Stimulated activated CD8-positive, alpha-beta memory T cell treated with anti-CD3 and anti-CD28 coated beads, Interleukin-4, amount 100 ng/mL, for 48 hours (primary cell): ENCODE measurements at places on chromosomes 7 and 10.

- DNase-seq = no peak
These were observed 182.1 kb downstream of the DIP2C start for GRCh38 chr10:507355-507699.

DNA sequence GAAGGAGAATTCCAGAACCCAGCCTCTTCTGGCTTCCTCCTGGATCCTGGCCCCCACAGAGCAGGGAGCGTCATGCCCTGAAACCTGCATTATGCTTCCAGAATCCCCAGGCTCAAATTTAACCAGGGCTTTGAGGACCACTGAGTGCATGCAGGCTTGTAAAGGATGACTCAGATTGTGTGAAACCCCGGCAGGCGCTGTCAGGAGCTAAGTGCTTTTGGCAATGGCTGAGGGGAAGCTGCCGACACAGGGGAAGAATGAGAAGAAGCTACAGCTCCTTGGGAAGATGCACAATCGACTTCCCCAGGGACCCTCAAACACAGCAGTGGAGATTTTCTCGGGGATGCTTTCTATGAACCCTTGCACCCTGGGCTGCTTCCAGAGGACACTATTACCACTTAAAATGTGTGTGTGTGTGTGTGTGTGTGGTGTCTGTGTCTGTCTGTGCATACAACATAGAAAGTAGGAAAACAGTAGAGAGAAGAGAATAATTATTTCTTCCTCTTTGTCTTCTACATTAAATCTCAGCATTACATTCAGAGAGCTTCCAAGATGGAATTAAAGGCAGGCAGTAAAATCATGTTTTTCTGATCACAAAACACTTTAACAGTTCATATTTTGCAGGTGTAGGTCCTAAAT lies 183.5 kb upstream of the INHBA start:
- DNase-seq = no peak

GRCh38 chr7:90605055-90605454 lies 8.9 kb downstream of the CDK14 start:
- DNase-seq = no peak

DNA sequence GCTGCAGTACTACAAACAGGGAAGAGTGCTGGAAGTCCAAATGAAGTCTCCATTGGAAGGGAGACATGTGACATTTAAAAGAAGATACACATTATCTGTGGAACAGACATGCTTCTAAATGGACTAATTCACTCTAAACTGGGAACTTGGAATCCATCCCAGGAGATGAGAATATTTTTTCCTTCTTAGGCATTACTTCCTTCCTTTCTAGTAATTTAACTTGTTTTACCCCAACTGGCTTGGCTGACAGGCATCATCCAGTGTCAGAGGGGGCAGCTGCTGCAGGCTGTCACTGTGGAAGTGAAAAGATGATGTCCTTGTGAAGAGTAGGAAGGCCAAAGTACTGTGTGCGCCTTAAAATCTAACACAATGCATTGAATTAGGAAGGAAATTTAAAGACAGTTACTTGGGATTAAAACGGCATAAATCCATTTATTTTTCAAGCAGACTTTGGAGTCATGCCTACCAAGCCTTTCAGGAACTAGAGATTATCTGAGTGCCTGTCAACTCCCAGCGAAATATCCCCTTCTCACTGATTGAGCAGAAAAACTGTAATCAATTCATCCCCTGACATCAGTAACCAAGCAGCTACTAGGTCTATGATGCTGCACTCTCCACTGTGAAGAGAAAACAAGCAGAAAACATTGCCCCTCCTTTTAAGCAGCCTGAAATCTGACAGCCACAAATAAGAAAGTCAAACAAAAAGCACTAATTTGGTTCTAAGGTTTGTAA lies 161.2 kb downstream of the DGKI start:
- DNase-seq = no peak

DNA sequence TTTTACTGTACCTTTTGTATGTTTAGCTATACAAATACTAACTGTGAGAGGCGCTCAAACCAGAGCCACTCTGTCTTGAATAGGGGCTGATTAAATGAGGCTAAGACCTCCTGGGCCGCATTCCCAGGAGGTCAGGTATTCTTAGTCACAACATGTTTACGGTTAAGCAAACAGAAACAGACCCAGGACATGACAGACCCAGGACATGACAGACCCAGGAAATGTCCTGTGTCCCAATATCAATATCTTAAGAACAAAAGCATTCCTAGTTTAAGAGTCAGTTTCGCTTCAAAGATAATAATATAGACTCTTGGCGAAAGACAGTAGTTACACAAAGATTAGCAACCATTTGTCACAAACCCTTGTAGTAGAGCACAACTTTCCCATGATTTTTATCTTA lies 304.5 kb downstream of the CCSER2 start:
- no peak for DNase-seq

GRCh38 chr7:36208426-36208825 lies 55.4 kb downstream of the EEPD1 start:
- no peak for DNase-seq

DNA sequence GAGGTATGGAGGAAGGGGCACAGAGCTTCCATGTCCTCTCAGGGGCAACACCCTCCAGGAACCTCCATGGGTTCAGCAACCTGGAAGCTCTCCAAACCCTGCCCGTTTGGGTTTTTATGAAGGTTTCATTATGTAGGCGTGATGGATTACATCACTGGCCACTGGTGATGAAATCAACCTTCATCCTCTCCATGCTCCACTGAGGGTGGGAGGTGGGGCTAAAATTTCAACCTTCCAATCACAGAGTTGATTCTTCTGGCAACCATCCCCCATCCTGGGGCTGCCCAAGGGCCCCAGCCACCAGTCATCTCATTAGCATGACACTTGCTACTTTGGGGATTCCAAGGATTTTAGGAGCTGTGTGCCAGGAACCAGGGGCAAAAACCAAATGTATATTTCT lies 90.1 kb downstream of the TEX36 start:
- DNase-seq = no peak

GRCh38 chr10:15868006-15868405 lies 7.7 kb upstream of the MINDY3 start:
- DNase-seq = no peak

DNA sequence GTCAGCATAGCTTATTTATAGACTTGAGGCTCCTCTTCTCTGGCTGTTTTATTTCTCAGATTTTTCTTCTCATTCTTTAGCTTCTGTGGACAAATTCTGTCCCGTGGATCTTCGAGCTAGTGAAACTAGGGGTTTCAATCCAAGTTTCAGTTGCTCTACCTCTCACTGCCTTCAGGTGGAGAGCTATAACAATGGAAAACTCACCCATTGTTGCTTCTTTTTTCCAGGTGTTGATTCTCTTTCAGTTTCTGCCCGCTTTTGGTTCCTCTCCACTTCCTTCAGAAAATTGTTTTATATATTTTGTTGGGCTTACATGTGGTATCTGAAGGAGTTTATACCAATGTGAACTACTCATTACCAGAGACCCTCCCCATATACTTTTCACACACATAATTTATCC lies 266.1 kb downstream of the TCF7L2 start:
- no peak for DNase-seq

- DNase-seq = no peak
These were observed 272.4 kb downstream of the ADARB2 start for GRCh38 chr10:1464881-1465417.

- DNase-seq = no peak
These were observed 3.5 kb downstream of the SH2D4B start for GRCh38 chr10:80540981-80541750.

- no peak for DNase-seq
These were observed 58.8 kb downstream of the SHH start for GRCh38 chr7:155753446-155753965.

DNA sequence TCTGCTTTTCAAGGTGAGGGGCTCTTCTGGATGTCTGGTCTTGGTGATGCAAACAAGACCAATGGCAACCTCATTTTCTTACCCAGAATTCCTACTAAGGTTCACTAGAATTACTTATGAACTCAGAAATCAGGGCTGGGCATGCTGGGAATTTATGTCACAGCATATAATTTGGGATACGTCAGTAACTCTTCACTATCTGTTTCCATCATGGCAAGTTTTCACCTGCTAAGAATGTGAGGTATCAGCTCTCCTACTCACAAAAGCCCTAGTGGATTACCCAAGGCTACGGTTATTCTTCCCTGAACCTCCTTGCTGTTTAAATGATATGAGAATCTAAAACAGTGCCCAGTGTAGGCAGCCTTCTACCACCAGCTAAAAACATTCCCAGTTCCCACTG lies 53.1 kb downstream of the PNLIPRP2 start:
- DNase-seq = no peak

GRCh38 chr7:66277492-66277891 lies 72.4 kb downstream of the TPST1 start:
- DNase-seq = no peak

DNA sequence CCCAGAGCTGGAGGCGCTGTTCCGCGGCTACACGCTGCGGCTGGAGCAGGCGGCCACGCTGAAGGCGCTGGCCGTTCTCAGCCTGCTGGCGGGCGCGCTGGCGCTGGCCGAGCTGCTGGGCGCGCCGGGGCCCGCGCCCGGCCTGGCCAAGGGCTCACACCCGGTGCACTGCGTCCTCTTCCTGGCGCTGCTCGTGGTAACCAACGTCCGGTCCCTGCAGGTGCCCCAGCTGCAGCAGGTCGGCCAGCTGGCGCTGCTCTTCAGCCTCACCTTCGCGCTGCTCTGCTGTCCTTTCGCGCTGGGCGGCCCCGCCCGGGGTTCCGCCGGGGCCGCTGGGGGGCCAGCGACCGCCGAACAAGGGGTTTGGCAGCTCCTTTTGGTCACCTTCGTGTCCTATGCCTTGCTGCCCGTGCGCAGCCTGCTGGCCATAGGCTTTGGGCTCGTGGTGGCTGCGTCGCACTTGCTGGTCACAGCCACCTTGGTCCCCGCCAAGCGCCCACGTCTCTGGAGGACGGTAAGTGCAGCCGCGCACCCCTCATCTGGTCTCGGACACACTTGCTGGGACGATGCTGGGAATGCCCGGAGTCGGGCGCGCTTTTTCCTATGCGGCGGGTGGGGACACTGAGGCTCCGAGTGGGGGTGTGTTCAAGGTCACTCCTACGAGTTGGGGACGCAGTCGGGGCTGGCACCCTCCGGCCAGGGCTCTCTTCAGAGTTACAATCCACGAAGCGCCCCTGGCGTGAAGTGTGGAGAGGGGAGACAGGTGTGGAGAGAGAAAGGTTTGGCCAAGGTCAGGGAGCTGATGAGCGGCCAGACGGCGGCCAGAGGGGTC lies 717 bp downstream of the ADCY1 start:
- no peak for DNase-seq
